ENCODE measurements at places on chromosomes 3 and 15.

GRCh38 chr3:23785097-23785645 is 20.6 kb upstream of the UBE2E1 start:
- DNase-seq = no peak

DNA sequence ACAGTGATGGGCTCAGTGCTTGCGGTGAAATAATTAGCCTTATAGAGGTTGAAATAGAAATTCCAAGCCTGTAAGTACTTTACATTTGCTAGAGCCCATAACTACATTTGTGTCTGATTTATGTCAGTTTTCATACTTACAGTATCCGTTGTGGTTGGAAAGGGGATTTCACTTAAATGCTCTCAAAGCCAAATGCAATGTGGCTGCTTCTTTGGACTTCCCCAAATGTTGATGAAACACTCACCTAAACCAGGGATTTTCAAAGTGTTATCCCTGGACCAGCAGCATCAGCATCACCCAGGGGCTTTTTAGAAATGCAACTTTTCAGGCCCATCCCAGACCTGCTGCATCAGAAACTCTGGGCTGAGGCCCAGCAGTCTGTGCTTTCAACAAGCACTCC is 378.7 kb downstream of the MCTP2 start:
- DNase-seq = no peak

GRCh38 chr3:70138606-70139005 is 139.1 kb downstream of the SAMMSON start:
- no peak for DNase-seq

GRCh38 chr15:96187341-96188305 is 142.9 kb upstream of the NR2F2 start:
- DNase-seq = no peak

DNA sequence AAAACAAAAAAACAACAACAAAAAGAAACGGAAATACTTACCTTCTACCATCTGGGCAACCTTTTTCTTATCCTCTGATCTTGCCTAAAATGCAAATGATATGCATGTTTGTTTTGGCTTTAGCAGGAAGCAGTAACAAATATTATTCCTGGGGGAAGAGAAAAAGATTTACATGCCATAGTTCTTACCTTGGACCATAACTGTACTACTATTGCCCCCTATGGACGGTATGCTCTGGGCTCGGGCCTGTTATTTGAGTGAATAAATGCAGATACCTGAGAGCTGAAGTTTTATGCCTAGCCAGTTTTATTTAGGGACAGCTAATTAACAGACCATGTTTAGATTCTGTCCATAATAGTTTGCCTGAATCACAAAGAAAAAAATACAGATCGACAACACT is 12.6 kb upstream of the STARD5 start:
- DNase-seq = peak; percentile 9

DNA sequence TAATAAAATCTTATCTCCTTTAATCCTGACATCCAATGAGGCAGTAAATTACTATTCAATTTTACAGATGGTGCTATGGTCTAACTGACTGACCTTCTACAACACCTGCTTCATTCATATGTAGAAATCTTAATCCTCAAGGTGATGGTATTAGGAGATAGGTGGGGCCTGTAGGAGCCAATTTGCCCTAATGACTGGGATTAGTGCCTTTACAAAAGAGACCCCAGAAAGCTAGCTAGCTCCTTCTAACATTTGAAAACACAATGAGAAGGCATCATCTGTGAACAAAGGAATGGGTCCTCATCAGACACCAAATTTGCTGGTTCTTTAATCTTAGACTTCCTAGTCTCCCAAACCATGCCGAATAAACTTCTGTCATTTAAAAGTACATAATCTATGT is 137.4 kb upstream of the UBP1 start:
- DNase-seq = no peak

GRCh38 chr3:142611206-142611605 is 15.0 kb downstream of the PLS1 start:
- no peak for DNase-seq

- no peak for DNase-seq
Measured at GRCh38 chr3:150069154-150069527, 98.4 kb upstream of the PFN2 start.

GRCh38 chr15:79820820-79821219 is 76.0 kb downstream of the MTHFS start:
- DNase-seq = no peak

- DNase-seq = no peak
Measured at GRCh38 chr15:76988867-76989780, 5.8 kb upstream of the PSTPIP1 start.

GRCh38 chr3:138513090-138513843 is 78.9 kb downstream of the ESYT3 start:
- no peak for DNase-seq

- no peak for DNase-seq
Measured at GRCh38 chr3:120407508-120408287, 43.1 kb downstream of the FSTL1 start.

DNA sequence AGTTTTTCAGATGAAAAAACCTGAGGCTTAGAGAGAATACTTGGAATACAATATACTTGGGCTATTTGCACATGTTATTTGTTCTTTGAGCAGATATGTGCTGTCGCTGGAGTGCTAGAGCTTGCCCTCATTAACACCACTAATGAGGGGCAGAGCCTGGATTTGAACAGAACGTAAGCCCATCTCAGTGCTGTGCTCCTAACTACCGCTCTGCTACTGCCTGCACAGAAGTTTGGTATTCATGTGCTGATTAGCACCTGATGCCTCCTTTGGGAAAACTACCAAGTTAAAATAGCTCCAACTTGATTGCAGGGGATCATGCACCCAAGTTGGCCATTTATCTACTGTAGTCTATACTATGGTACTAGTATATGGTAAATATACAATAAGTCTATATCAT is 3.6 kb downstream of the GPR87 start:
- DNase-seq = no peak

DNA sequence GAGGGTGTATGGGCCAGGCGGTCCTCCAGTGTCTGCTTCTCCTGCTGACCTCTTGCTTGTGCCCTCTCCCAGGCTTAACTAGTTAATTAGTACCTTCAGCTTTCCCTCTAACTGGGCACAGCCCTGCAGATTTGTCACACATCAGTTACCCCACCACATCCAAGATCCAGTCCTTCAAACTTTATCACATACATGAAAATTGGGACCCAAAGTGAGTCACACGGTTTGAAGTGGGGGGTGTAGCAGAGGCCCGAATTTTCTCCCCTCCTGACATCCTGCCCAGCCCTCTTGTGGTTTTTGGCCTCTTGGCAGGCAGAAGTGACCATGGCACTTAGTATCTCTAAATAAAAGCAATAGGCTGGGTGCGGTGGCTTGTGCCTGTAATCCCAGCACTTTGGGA is 3.9 kb downstream of the MAPKAPK3 start:
- DNase-seq = no peak
